ENCODE measurements at places on chromosomes 12 and 14.

DNA sequence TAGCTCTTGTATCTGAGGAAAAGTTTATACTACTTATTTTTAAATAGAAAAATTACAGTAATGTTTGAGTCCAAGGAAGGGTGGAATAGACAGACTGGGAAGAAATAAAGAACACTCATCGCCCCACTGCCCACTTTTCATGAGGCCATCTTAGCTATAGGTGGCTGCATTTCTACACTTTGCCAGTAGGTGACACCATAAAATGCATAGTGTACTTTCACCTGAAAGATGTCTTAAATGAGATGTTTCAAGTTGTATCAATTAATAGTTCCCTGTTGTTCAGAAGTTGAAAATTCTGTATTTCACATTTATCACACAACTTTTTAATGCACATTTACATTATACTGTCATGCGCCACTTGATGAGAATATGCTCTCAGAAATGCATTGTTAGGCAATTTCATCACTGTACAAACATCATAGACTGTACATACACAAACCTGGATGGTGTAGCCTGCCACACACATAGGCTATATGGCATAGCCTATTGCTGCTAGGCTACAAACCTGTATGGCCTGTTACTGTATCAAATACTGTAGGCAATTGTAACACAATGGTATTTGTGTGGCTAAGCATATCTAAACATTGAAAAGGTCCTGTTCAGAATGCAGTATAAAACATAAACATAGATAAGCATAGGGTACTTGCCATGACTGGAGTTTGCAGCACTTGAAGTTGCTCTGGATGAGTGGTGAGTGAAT, 27.6 kb downstream of the PMCH start:
- no peak for DNase-seq

GRCh38 chr14:84272290-84272721, 1257.6 kb upstream of the FLRT2 start:
- DNase-seq, result no peak

- DNase-seq, result no peak
Observed at GRCh38 chr12:120762086-120762485, 36.5 kb downstream of the ACADS start.

DNA sequence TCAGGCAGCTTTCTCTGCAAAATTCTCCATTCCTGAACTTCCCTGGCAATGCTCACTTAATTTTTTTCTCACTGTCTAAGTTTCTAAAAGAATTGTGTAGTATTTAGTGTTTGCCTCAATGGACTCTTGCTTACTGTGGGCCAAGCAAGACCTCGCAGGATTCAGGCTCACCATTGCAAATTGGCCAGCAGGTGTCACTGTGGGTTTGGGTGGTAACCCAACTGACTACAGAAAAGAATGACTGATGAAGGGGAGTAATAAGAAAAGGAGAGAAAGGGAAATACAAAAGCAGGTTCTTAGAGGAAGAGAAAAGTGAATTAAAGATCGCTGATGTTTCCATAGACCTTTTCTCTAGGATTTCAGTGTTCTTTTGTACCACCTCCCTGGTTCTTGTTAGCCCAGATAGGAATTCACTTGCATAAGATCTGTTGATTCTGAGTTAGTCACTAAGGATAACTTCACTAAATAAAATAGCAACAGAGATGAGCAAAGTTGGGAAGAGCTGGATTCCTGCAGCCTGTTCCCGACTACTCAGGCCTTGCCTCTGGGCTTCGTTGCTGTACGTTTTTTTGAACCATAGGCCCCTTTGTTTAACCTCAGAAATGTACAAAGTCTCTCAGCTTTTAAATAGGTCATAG, 386.5 kb upstream of the DDHD1 start:
- peak; percentile 81 for DNase-seq

DNA sequence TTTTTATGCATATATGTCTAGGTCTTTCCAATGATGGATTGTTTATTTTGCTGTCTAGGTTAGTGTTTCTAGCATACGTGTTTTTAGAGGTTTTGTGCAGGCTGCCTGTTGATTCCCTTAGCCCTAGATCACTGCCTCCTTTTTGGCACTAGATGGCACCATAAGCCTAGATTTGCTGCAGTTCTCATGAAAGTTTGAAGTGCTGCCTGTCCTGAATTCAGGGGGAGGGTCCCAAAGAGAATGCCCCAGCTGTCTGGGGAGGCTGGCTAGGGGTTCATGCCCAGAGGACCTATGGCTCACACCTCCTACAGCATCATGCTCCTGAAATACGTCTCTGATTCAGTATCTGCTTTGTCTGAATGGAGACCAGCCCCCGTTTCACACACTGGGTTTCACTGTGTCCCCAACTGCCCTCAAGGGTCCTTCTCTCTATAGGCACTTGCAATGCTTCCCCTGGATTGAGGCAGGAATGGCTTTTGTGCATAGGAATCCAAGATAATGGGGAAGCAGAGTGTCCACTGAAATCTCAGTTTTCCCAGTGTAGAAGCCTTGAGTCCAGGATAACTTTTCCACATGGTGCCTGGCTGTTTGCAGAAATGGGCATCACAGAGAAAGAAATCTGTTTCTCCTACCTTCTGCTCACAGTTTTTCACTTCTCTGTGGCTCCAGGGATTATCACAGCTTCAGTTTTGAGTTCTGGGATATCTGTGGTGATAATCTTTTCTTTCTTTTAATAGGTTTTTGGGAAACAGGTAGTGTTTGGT, 14.2 kb upstream of the TXNRD1 start:
- no peak for DNase-seq

- no peak for DNase-seq
Observed at GRCh38 chr12:6204533-6205143, 4.4 kb downstream of the CD9 start.

DNA sequence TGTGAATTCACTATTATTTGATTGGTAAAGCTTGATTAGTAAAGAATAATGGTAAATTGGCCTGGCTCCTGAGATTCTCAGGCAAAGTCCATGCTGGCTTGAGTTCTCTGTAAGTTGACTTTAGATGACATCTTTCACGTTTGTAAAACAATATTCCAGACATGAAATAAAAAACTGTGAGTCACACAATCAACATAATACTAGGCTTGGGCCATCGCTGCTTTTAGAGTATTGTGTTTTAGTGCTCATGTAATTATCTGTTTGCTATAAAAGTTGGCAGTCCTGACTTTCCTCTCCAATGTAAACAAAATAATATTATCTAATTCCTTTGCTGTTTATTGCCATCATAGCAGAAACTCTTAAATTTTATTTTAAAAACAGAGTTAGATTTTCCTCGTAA, 3.9 kb upstream of the TBC1D30 start:
- DNase-seq, result no peak

DNA sequence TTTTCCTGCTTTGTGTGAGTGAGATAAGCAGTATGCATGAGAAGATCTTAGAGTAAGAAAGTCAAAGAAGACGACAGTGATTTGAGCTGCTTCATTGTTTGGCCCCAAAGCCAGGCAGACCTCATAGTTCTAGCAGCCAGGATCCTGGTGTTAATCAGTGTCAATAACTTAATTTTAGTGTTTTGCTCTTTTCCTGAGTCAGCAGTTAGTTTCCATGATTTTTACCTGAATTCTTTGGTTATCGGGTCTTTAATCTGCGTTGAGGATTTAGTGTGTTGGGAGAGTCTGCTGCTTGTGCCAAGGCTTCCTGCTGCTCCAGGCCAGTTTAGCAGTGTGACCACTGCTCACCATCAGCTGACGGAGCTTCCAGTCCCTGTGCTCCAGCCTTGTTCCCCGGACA, 241.6 kb upstream of the SOX5 start:
- DNase-seq, result no peak
